ENCODE measurements at places on chromosomes 16 and 17.
A peak's percentile ranks its signal among the peaks of the same experiment; 100 is the strongest.

GRCh38 chr17:750431-751037 lies 1.5 kb downstream of the GEMIN4 start:
- no peak for DNase-seq

- DNase-seq: no peak
These were observed 1.5 kb downstream of the SLC38A8 start for GRCh38 chr16:84040823-84041820.

- DNase-seq: no peak
These were observed 32.8 kb downstream of the LDHD start for GRCh38 chr16:75083813-75084212.

DNA sequence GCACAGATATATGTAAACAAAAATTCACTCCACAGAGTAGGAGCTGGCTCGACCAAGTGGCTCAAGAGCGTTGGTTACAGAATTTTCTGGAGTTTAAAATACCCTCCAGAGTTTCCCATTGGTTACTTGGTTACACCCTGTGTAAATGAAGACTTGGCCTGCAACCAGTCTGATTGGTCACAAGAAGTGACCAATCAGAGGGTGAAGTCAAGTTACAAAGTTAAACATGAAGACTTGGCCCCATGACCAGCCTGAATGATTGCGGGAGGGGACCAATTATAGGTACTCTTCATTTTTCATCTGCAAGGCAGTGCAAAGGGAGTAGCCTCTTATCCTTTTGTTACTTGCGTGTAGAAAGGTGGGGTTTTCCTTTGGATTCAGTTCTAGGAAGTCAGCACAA lies 121.3 kb upstream of the SALL1 start:
- no peak for DNase-seq

GRCh38 chr16:11272484-11272883 lies 945 bp downstream of the PRM3 start:
- no peak for DNase-seq

DNA sequence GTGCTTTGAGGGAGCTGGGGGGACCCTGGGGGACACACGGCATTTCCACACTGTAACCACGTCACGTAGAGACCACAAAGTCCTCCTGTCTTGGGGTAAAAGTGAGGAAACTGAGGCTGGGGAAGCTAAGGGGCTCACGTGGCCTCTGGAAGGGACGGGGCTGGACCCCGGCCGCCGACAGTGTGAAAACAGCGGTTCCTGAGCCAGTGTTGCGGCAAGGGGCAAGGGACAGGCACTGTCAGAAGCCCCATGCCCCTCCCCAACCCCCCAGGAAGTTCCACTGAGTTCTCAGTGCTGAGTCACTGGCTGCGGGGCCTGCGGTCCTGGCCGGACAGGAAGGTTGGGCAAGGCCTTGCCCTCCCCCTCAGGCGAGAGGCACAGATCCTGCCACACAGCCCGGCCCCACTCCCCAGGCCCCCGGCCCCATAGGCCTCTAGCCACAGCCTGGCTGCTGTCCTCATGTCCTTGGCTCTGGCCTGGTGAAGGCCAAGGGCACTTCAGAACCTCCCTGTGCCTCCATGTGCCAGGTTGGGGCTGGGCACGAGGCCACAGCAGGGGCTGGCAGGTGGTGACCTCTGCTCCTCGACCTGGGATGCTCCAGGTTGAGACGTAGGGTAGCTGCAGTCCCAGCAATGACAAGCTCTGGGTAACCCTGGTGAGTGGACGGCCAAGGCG lies 5.0 kb upstream of the CCDC57 start:
- DNase-seq: no peak

GRCh38 chr16:85157813-85158742 lies 45.8 kb upstream of the CIBAR2 start:
- DNase-seq: no peak

GRCh38 chr17:49434821-49435670 lies 20.4 kb upstream of the PHB1 start:
- DNase-seq: peak; percentile 14

DNA sequence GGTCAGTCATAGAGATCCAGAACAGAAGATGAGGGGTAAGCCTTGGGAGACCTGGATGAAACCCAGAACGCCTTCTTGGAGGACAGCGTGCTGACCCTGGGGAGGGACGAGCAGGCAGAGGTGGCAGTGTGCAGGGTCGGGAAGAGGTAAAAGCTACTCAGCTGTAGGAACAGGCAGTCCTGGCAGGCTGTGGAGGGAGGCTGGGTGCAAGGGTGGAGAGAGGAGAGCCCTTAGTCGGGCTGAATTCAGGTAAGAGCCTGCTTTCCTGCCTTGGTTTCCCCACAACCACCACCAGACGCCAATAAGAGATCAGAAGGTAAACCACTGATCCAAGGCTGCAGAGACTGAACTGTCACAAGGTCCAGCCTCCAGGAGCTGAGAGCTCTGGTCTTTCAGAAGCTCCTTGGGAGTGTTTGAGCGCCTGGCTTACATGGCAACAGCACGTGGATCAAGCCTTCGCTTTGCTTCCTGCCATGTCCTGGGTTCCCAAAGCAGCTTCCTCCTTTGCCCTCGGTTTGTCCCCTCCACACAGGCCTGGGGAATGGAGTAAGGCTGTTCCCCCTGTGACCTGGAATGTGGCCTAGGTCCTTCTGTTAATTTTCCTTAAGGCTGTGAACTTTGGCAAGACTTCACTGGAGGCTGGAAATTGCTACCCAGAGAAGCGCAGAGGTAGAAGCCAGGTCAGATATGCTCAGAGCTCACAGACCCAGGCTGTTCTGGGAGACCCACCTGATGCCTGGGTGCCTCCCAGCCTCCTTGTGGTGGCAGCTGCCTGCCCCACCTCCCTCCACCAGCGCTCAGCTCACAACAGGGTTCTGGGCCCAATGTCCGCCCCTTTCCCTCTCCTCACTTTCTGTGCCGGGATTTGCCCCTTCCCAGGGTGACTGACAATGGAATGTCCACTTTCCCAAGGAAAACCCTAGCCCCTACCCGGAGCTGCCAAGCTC lies 3.9 kb upstream of the PDK2 start:
- no peak for DNase-seq

DNA sequence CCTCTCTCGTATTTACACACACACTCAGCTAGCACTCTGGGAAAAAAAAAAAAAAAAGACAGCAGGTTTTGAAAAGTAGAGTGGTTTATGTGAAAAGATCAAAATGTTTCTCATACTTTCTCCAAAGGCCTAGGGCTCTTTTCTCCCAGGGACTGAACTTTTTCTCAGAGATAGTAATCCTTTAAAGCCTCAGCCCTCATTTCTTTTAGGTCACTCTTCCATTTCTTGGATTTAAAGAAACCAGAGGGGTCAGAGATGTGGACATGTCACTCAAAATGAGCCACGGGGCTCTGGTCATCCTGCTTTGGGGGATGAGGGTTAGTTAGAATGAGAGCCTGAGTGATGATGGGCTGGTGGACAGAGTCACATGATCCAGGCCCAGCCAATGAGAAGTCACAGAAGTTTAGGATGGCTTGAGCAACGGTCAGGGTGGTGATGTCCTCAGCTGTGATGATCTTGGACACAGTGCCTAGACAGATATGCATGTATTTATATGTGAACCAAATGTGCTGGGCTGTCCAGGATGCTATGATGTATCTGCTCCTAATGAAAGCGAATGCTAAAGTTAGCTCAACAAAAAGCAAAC lies 33.7 kb upstream of the AXIN2 start:
- no peak for DNase-seq

All from stimulated activated CD8-positive, alpha-beta memory T cell treated with anti-CD3 and anti-CD28 coated beads, Interleukin-15, amount 100 ng/mL, for 1 hour (primary cell).